Vagina (tissue), 2 donors: ENCODE measurements at places on chromosomes 5 and 9.

DNA sequence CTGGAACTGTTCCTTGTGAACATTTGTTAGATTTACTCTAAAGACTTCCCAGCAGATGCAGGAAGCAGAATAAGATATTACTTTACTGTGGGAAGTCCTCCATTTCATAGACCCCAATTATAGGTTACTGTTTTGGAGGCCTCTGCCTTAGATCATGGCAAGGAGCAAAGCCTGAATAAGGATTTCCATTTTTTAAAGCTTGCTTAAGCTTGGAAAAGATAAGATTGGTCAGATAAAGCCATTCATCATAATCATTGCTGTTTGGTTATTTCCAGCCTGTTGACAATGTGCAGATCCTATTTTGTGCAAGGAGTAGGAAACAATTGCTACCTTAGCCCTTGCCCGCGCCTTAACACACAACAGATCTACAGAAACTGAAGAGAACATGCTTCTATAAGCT, 129.5 kb upstream of the ITGA1 start:
- H3K27me3 ChIP-seq, result no peaks in the 10 kb centered on the region
- DNase-seq, result no peak
- H3K36me3 ChIP-seq, result no peaks in the 10 kb centered on the region
- no peak overlapping the region for H3K4me3 ChIP-seq
- no peak overlapping the region for H3K27ac ChIP-seq

DNA sequence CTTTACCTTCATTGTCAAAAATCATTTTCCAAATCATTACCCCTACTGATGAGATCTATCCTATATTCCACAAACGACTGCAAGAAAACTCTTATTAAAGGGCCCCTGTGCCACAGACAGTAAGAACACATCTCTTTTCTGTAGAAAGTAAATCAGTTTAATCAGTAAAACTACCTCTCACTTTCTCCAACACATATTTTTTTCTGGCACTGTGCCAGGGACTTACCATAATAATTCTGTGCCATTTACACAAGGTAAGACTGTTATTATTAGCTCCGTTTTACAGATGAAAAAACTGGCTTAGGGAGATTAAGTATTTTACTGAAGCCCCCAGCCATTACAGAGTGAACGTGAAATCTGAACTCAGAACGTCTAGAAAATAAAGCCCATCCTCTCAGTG, 587.0 kb upstream of the COX7C start:
- no peak overlapping the region for H3K4me3 ChIP-seq
- no peaks in the 10 kb centered on the region for H3K27me3 ChIP-seq
- no peak for DNase-seq
- H3K27ac ChIP-seq, result no peak overlapping the region

GRCh38 chr9:112380825-112381221, 915 bp downstream of the HSDL2 start:
- no peaks in the 10 kb centered on the region for H3K36me3 ChIP-seq
- H3K27ac ChIP-seq, result peak overlapping the region; percentile 95
- no peaks in the 10 kb centered on the region for H3K27me3 ChIP-seq
- DNase-seq, result no peak

DNA sequence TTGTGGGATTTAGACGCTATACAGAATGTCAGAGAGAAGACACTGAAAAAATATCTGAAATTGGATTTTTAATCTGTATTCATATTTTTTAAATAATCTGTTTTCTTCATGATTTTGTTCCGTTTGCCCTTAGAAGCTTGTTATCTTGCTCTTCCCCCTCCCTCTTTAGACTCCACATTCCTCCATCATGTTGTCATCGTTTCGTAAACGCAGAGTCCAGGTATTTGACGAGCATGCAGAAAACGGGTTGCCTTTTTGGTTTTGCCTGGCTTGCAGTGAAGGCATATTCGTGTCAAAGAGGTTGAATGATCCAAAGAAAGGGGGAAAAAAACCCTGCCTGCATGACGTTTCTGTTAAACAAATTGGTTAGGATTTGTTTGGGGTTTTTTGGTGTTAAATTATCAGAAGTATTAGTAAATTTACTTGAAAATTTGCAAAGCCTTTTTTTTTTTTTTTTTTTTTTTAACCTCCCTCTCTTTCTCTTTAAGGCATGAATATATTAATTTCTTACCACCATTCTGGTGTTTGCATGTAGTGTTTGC, 2.9 kb downstream of the SPTAN1 start:
- H3K4me3 ChIP-seq, result peak overlapping the region; percentile 77
- DNase-seq, result no peak
- H3K36me3 ChIP-seq, result no peaks in the 10 kb centered on the region
- peaks cover 78% of the 10 kb centered on the region for H3K4me1 ChIP-seq

DNA sequence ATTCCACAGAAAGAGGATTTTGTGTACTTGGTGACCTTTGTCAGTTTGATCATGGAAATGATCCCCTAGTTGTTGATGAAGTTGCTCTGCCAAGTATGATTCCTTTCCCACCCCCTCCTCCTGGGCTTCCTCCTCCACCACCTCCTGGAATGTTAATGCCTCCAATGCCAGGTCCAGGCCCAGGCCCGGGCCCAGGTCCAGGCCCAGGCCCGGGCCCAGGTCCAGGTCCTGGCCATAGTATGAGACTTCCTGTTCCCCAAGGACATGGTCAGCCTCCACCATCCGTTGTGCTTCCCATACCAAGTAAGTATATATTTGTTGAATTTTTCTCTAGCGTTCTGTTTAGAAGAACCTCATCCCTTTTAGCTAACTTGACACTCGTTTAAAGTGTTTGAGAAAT, 30.0 kb downstream of the RBM27 start:
- no peaks in the 10 kb centered on the region for H3K27me3 ChIP-seq
- H3K36me3 ChIP-seq, result peaks cover 82% of the 10 kb centered on the region
- H3K4me1 ChIP-seq, result no peaks in the 10 kb centered on the region
- H3K27ac ChIP-seq, result no peak overlapping the region

DNA sequence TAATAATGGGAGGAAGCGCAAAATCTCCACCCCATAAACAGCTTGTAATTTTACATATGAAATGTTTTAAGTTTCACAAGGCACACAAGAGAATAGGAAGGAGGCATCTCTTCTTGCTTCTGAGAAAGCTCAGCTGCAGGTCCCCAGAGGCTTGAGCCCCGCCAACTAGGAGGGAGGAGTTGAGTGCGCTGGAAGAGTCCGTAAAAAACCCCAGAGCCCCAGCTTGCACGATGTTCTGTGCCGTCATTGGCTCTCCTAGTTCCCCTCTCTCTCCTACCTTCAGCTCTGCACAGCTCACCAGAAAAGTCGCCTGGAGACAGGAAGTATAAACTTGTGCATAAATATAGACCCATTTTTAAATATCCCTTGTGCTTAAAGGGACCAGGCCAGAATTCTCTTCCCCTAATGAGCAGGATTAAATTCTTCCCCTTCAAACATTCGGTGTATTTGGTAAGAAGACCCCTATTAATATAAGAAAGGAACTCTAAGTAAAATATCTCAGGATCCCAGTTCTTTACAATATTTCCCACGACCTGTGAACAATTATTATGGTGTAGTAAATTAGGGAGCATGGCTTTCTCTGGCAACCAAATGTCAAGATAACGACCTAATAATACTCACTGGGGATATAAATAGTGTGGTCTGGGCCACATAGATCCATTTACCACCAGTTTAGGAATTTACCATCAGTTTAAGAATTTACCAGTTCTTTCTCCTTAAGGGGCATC, 13.7 kb downstream of the GLRX start:
- H3K27ac ChIP-seq, result peak overlapping the region; percentile 71
- H3K4me1 ChIP-seq, result peaks cover 45% of the 10 kb centered on the region
- DNase-seq, result peak; percentile 95

GRCh38 chr9:130371196-130371966, 73.4 kb upstream of the ASS1 start:
- DNase-seq, result no peak
- no peaks in the 10 kb centered on the region for H3K36me3 ChIP-seq

- H3K36me3 ChIP-seq, result no peaks in the 10 kb centered on the region
- no peak for DNase-seq
- H3K27ac ChIP-seq, result no peak overlapping the region
- H3K27me3 ChIP-seq, result no peaks in the 10 kb centered on the region
- peak overlapping the region; percentile 0 for H3K4me3 ChIP-seq
These were observed 6.5 kb upstream of the EGFL7 start for GRCh38 chr9:136656183-136656738.

GRCh38 chr5:31362529-31362900, 169.0 kb downstream of the CDH6 start:
- H3K36me3 ChIP-seq, result no peaks in the 10 kb centered on the region
- no peaks in the 10 kb centered on the region for H3K27me3 ChIP-seq
- no peak for DNase-seq
- H3K27ac ChIP-seq, result no peak overlapping the region
- H3K4me1 ChIP-seq, result peaks cover 7% of the 10 kb centered on the region

- H3K4me1 ChIP-seq, result no peaks in the 10 kb centered on the region
- peaks cover 2% of the 10 kb centered on the region for H3K36me3 ChIP-seq
- no peak for DNase-seq
These were observed 177.2 kb downstream of the PCSK5 start for GRCh38 chr9:76067696-76068095.

GRCh38 chr9:132293145-132293721, 61.6 kb downstream of the SETX start:
- no peak overlapping the region for H3K27ac ChIP-seq
- no peak for DNase-seq
- H3K36me3 ChIP-seq, result peaks cover 48% of the 10 kb centered on the region
- no peak overlapping the region for H3K4me3 ChIP-seq
- no peaks in the 10 kb centered on the region for H3K27me3 ChIP-seq
